Effector memory CD4-positive, alpha-beta T cell (primary cell): ENCODE measurements at places on chromosomes 7 and 10.

GRCh38 chr10:43393606-43394360 is 15.2 kb downstream of the HNRNPF start:
- no peak for DNase-seq
- peak overlapping the region; percentile 95 for H3K27ac ChIP-seq
- H3K36me3 ChIP-seq: peaks cover 50% of the 10 kb centered on the region
- H3K27me3 ChIP-seq: no peaks in the 10 kb centered on the region
- no peak overlapping the region for H3K4me3 ChIP-seq

DNA sequence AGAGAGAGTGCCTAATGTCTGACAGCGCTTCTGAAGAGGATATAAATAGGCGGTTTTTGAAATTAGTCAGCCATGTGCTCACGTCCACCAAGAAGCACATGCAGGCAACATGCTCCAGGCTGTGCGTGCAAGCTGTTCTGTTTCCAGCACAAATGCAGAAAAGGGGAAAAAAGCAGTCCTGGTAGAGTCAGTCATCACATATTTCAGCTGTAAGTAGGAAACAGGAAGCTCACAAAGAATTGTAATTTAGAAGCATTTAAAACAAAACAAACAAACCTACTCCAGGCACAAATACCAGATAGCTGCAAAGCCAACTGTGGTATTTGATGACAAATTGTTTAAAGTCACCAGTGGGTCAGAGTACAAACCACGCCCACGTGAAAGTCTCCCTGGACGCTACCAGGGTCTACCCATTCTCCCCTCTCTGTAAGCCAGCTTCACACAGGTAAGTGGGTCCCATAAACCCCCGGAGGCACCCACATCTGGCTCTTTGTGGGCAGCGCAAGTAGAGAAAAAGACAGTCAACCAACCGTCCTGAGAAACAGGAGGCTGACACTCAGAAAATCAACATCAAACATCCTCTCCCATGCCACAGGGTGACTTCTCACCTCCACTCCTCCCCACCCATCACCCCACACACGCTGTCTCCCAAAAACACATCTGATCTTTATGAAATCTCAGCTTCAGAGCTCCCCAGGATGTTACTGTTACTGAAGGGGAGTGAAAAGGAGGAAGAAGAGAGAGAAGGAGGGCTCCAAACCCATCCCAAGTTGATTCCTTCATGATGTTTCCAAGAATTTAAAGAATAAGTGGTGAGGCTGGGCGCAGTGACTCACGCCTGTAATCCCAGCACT is 186.4 kb downstream of the FAM107B start:
- no peaks in the 10 kb centered on the region for H3K27me3 ChIP-seq
- H3K27ac ChIP-seq: peak overlapping the region; percentile 87
- peaks cover 4% of the 10 kb centered on the region for H3K36me3 ChIP-seq

GRCh38 chr7:79227044-79227443 is 226.4 kb downstream of the MAGI2 start:
- H3K27me3 ChIP-seq: no peaks in the 10 kb centered on the region
- H3K27ac ChIP-seq: no peak overlapping the region
- H3K4me3 ChIP-seq: no peak overlapping the region
- no peak for DNase-seq
- no peaks in the 10 kb centered on the region for H3K36me3 ChIP-seq

DNA sequence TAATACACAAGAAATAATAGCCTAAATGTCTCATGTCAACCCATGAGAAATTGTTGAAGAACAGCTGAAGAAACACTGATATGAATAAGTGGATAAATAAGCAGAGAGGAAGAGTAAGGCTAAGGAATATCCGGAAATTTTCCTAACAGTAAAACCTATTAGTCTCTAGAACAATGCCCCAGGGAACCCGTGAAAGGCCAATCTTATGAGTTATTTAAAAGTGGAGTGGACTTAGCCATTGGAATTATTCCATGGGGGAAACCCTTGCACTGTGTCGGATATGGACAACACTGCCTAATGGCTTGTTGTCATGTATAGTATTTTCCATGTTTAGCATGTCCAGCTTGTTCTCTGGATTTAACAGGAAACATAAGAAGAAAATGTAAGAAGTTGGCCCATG is 217.2 kb upstream of the PLXNA4 start:
- no peak overlapping the region for H3K4me3 ChIP-seq
- no peak overlapping the region for H3K27ac ChIP-seq
- DNase-seq: no peak
- no peaks in the 10 kb centered on the region for H3K4me1 ChIP-seq
- no peaks in the 10 kb centered on the region for H3K36me3 ChIP-seq

GRCh38 chr10:90592638-90593302 is 265.1 kb downstream of the HTR7 start:
- H3K36me3 ChIP-seq: no peaks in the 10 kb centered on the region
- H3K4me1 ChIP-seq: no peaks in the 10 kb centered on the region
- no peak for DNase-seq
- no peak overlapping the region for H3K4me3 ChIP-seq
- no peak overlapping the region for H3K27ac ChIP-seq
- H3K27me3 ChIP-seq: no peaks in the 10 kb centered on the region

DNA sequence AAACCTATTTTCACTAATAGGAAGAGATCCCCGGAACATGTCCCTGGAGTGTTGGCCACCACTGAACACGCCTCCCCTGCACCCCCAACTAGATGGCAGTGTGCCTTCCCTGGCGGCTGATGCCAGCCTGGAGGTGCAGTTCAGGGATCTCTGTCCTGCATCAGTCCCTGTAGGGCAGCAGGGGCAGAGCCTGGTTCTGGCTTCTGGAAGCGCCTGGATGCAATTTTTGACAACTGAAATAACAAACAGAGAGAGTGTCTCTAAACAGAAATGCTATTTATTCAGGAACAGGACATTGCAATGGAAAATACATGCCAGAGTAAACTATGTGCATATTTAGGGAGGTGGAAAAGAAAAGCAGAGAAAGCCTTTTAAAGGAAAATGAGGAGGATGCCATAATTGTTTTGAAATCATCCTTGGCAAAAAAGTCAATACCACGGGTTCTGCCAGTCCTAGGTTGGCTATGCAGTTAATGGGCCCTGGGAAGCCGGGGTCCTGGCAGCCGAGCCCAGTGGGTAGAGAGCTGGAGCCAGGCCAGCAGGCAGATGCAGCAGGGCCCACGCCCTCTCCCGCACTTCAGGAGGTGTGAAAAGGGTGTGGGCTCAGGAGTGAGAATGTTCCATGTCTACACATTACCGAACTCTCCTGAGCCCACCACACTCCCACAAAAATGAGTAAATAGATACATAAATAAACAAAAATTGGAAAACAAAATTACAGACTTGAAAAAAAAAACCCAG is 18.5 kb downstream of the ANTXRL start:
- H3K27me3 ChIP-seq: no peaks in the 10 kb centered on the region
- no peak overlapping the region for H3K4me3 ChIP-seq
- DNase-seq: no peak
- H3K27ac ChIP-seq: no peak overlapping the region
- no peaks in the 10 kb centered on the region for H3K36me3 ChIP-seq
- no peaks in the 10 kb centered on the region for H3K4me1 ChIP-seq

- no peaks in the 10 kb centered on the region for H3K27me3 ChIP-seq
- H3K36me3 ChIP-seq: peaks cover 10% of the 10 kb centered on the region
- H3K4me3 ChIP-seq: no peak overlapping the region
- no peak for DNase-seq
- H3K27ac ChIP-seq: no peak overlapping the region
- no peaks in the 10 kb centered on the region for H3K4me1 ChIP-seq
Measured at GRCh38 chr10:101536800-101537199, 51.3 kb downstream of the POLL start.

DNA sequence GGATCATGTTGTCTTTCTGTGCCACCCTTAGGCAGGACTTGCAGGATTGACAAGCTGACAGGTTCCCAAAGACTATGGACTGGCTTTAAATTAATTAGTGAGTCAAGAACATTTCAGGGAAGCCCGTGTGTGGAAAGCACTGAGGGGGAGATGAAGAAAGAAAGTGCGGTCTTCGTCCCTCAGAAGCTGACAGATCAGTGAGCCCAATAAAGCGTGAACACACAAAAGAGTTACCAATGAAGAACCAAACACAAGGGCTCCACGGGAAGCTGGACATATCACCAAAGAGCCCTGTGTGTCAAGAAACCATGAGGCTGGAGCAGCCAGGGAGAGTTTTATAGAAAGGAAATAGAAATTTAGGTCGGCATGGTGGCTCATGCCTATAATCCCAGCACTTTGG is 725.8 kb downstream of the PARD3 start:
- no peaks in the 10 kb centered on the region for H3K4me1 ChIP-seq
- no peaks in the 10 kb centered on the region for H3K27me3 ChIP-seq
- H3K27ac ChIP-seq: no peak overlapping the region
- no peak overlapping the region for H3K4me3 ChIP-seq

GRCh38 chr7:44587843-44588711 is 6.0 kb upstream of the TMED4 start:
- H3K27me3 ChIP-seq: no peaks in the 10 kb centered on the region
- no peak overlapping the region for H3K27ac ChIP-seq
- H3K4me3 ChIP-seq: no peak overlapping the region

- no peaks in the 10 kb centered on the region for H3K27me3 ChIP-seq
- H3K4me1 ChIP-seq: peaks cover 56% of the 10 kb centered on the region
- peak overlapping the region; percentile 33 for H3K4me3 ChIP-seq
- no peaks in the 10 kb centered on the region for H3K36me3 ChIP-seq
Measured at GRCh38 chr10:6542999-6543430, 37.1 kb downstream of the PRKCQ start.

GRCh38 chr10:72460284-72460876 is 105.7 kb upstream of the DNAJB12 start:
- DNase-seq: no peak
- H3K4me3 ChIP-seq: no peak overlapping the region
- no peaks in the 10 kb centered on the region for H3K36me3 ChIP-seq
- H3K27ac ChIP-seq: no peak overlapping the region
- H3K4me1 ChIP-seq: no peaks in the 10 kb centered on the region
- no peaks in the 10 kb centered on the region for H3K27me3 ChIP-seq

DNA sequence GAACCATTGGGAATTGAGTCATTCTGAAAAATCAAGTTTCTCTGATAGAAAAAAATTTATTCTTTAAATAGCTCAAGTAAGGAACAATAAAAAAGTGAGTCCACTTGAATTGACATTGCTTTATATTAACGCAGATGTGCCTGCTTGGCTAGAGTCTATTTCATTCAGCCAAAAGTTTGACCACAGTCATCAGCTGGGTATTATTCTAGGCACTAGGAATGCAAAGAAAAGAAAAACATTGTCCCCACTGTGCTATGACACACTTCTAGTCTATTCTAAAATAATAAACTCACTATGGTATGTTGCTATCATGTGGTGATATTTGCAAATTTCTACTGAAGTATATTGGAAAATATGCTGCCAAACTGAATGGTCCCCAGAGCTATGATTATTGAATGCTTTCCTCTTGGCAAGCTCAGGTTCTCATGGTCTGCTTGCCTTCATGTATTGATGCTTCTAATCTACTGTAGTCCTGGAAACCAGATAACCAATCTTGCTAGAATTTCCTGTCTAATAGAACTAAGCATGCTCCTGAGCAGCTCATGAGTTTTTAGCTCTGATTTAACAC is 8.3 kb downstream of the SFRP4 start:
- H3K4me3 ChIP-seq: no peak overlapping the region
- no peaks in the 10 kb centered on the region for H3K4me1 ChIP-seq
- H3K27ac ChIP-seq: no peak overlapping the region
- H3K27me3 ChIP-seq: no peaks in the 10 kb centered on the region

DNA sequence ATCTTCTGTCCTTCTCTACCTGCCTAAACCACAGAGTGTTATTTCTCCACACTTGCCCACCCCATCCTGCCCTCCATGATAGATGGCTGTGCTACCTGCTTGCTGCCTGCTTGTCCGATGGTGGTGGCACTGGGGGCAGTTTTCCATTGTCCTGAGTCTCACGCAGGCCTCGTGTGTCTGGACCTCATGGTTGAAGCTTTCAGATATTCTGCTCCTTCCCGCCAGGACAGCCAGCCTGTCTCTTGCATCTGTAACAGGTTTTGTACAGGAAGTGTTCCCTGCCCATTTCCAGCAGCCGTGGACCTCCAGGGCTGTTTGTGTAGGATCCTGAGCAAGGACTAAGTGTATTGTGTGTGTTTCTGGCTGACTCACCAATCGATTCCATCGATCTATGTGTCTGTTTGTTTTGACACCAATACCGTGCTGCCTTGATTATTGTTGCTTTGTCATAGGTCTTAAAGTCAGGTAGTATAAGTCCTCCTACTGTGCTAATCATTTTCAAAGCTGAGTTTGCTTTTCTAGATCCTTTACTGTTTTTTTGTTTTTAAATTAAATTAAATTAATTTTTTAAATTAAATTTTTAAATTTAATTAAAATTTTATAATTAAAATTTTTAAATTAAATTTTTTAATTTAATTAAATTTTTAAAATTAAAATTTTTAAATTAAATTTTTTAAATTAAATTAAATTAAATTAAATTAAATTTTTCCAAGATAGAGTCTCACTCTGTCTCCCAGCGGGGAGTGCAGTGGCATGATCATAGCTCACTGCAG is 8.5 kb downstream of the IL15RA start:
- no peak overlapping the region for H3K4me3 ChIP-seq
- H3K4me1 ChIP-seq: peaks cover 8% of the 10 kb centered on the region
- no peaks in the 10 kb centered on the region for H3K27me3 ChIP-seq
- DNase-seq: no peak

GRCh38 chr10:7797582-7797981 is 9.6 kb downstream of the ATP5F1C start:
- H3K4me1 ChIP-seq: no peaks in the 10 kb centered on the region
- H3K36me3 ChIP-seq: peaks cover 59% of the 10 kb centered on the region
- H3K27me3 ChIP-seq: no peaks in the 10 kb centered on the region
- H3K27ac ChIP-seq: no peak overlapping the region
- H3K4me3 ChIP-seq: no peak overlapping the region

DNA sequence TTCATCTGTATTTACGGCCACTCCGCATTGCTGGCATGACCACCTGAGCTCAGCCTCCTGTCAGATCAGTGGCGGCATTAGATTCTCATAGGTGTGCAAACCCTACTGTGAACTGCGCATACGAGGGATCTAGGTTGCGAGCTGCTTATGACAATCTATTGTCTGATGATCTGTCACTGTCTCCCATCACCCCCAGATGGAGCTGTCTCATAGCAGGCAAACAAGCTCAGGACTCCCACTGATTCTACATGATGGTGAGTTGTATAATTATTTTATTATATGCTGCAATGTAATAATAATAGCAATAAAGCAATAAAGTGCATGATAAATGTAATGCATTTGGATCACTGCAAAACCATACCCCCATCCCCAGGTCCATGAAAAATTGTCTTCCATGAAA is 1172.9 kb upstream of the AUTS2 start:
- H3K27ac ChIP-seq: no peak overlapping the region
- H3K4me1 ChIP-seq: no peaks in the 10 kb centered on the region
- DNase-seq: no peak
- H3K27me3 ChIP-seq: no peaks in the 10 kb centered on the region

GRCh38 chr10:43347997-43348396 is 23.4 kb upstream of the FXYD4 start:
- DNase-seq: no peak
- H3K4me3 ChIP-seq: no peak overlapping the region
- H3K27ac ChIP-seq: no peak overlapping the region

GRCh38 chr7:74297516-74298233 is 8.5 kb downstream of the CLIP2 start:
- no peak overlapping the region for H3K27ac ChIP-seq
- no peaks in the 10 kb centered on the region for H3K27me3 ChIP-seq
- DNase-seq: no peak
- H3K36me3 ChIP-seq: no peaks in the 10 kb centered on the region
- H3K4me3 ChIP-seq: no peak overlapping the region
